ENCODE measurements at places on chromosomes 2 and 18. TPM values are rescaled to one million over a fixed set of nuclear protein-coding genes. Genes with fewer than 3 reads are reported as not detected.

ITPRIPL1 gene
- 60.7 TPM for total RNA-seq

ABCG8 gene
- not detected for total RNA-seq

MYO1B gene
- total RNA-seq: 12.1 TPM

C2orf66 gene
- not detected for total RNA-seq

Measured in activated CD8-positive, alpha-beta memory T cell treated with anti-CD3 and anti-CD28 coated beads for 36 hours (primary cell).